ENCODE measurements at places on chromosomes 2 and 18.

DNA sequence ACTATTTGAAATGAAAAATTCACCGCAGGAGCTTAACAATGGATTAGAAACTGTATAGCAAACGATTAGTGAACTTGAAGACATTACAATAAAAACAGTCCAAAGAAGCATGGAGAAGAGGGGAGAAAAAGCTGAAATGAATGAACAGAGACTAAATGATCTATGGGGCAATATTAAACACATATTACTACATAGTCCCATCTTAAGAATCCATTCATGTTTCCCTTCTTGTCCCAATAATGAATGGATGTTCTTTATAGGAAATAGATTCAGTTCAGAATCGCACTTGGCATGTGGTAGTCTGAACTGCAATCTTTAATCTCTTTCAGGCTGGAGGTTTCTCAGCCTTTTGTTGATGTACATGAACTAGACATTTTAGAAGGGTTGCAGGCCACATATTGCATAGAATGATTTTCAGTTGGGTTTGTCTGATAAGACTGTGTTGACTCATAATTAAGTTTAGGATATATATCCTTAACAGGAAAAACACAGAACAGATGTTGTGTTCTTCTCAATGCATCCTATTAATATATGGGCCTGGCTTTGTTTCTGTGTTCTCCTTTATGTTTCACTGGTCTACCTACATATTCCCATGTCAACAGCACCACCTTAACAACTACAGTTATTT is 27.9 kb downstream of the CCDC88A start:
- DNase-seq: no peak

DNA sequence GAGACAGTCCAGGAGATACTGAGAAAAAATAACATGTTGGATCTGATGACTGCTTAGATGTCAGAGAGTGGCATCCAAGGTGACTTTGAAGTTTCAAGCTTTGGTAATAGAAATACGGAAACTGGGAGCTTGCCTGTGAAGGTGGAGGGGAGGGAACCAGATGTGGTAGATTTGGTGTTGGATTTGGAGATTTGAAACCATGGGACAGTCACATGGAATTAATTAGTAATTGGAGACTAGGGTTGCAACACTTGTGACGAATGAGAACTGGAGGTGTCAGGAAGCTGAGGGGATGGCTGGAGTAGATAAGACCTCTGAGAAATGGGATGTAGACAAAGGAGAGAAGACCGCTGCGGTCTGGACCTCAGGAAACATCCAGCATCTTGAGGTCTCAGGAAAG is 46.7 kb downstream of the RPL37A start:
- no peak for DNase-seq

DNA sequence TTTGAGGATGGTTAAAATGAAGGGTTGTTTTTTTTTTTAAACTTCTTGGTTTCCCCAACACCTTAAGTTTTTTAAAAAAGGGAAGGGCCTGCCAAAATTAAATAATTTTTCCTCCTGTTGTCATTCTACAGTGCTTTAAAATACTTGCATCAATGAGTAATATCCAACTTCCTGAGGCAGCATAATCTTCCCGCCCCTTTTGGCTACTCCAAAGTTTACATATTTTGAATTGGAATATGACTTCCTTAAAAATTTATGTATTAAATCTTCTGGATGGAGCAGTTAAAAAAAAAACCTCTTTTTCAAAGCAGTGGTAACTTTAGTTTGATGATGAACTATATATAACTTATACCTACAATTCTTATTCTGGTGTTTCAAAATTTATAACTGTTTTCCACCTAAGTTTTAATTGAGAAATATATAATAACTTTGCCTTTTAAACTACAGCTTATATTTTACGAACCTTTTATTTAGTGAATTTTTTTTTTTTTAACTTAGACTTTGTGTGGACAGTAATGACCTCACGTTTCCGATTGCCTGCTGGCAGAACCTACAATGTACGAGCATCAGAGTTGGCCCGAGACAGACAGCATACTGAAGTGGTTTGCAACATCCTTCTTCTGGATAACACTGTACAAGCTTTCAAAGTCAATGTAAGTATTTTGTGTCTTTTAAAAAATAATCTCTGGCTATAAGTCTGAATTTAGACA is 49.8 kb downstream of the PTPN4 start:
- DNase-seq: no peak

- DNase-seq: no peak
Observed at GRCh38 chr2:128166746-128167353, 75.8 kb downstream of the UGGT1 start.

- DNase-seq: no peak
Observed at GRCh38 chr2:181846399-181847197, 44.9 kb upstream of the ITPRID2 start.

GRCh38 chr2:64601785-64602391 is 51.8 kb downstream of the SERTAD2 start:
- no peak for DNase-seq

DNA sequence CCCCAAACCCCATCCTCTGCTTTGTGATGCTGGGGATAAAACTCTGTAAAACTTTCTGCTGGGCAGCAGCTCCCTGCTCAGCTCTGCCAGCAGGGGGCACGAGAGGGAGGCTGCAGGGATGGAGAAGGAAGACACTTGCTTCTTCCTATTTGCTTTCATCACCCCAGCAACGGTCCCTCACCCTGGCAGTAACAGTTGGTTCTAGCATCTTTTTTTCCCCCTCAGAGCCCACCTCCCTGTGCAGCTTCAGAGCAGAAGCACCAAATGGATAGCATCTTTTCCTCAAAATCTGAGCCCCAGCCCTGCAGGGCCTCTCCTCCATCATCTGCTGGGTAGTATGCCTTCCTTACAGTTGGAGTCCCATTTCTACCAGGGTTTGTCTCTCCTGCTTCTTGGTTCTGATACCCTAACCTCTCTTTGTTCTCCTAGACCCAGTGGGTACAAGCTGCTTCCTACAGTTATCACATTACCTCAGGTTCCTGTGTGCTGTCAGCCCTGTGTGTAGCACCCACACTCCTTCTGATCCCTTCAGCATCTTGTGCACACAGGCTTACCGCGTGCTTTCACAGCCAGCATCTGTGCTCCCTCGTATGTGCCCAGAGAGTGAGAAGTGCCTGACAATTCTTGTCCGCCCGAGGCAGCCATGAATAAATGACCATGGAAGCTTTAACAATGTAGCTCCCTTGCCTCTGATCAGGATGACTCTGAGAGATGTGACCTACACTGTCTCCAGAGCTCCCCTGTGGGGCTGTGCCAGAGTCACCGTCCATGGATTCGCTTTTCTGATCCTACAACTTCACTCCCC is 14.5 kb downstream of the CKAP2L start:
- peak; percentile 85 for DNase-seq

- DNase-seq: no peak
Observed at GRCh38 chr2:3294069-3294468, 83.5 kb downstream of the EIPR1 start.

GRCh38 chr2:3770724-3771415 is 67.5 kb downstream of the DCDC2C start:
- no peak for DNase-seq

DNA sequence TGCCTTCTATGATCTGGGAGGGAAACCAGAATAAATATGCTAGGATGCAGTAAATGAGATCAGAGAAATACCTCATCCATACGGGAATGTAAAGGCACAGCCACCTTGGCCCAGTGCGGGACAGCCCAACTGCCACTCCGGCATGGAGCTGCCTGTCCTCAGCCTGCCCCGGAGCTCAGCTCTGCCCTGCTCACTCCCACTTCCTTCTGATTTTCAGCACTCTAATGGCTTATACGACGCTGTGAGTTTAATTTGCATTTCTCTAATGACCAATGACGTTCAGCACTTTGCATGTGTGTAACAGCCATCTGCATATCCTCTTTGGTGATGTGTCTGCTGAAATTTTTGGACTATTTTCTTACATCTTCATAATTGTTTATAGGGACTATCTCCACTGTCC is 172.5 kb upstream of the RAB6C start:
- no peak for DNase-seq

GRCh38 chr2:20456636-20457426 is 10.0 kb downstream of the RHOB start:
- DNase-seq: no peak

GRCh38 chr2:164429354-164429753 is 191.9 kb downstream of the GRB14 start:
- DNase-seq: no peak

- peak; percentile 52 for DNase-seq
Observed at GRCh38 chr18:26190506-26190905, 35.7 kb upstream of the TAF4B start.

GRCh38 chr2:166148500-166149400 is 20.9 kb upstream of the SCN1A start:
- DNase-seq: no peak

DNA sequence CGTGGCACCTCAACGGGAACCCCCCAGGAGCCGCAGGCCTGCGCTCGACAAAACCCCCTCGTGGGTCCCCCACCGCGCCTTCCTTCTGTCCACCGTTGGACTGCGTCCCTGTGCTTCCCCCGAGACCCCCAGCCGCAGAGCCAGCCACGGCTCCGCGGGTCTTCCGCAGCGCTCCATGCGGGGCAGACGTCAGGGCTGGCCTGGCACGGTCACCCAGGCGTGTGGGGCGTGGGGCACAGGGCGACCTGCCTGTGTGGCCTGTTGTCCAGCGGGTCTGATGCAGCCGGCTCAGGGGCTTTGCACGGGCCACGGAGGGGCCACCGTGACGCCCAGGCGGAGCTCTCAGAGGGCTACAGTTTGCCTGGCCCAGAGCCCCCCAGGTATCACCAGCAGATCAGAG is 11.0 kb downstream of the NFATC1 start:
- no peak for DNase-seq

GRCh38 chr2:13504808-13505207 is 788.1 kb downstream of the TRIB2 start:
- DNase-seq: no peak

DNA sequence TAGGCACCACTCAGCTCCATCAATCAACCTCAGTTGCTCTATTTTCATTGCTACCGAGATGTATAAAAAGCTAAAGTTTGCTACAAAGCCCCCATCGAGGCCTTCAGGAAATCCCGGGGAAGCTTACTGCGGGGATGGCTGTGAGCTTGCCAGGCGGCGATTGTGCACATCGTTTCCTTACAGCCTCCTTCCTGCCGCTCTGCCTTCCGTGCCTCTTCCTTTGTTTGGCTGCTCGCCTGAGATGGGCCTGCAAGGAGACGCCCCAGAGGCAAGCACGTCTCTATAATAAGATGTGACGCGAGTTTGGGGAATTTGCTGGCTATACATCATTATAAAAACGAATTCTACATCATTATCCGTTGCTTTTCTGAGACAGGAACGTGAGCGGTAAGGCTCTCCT is 41.6 kb downstream of the DHRS9 start:
- DNase-seq: no peak

GRCh38 chr2:175579646-175580045 is 398.1 kb upstream of the ATP5MC3 start:
- no peak for DNase-seq

- no peak for DNase-seq
Observed at GRCh38 chr2:208467564-208467963, 61.0 kb downstream of the PTH2R start.

DNA sequence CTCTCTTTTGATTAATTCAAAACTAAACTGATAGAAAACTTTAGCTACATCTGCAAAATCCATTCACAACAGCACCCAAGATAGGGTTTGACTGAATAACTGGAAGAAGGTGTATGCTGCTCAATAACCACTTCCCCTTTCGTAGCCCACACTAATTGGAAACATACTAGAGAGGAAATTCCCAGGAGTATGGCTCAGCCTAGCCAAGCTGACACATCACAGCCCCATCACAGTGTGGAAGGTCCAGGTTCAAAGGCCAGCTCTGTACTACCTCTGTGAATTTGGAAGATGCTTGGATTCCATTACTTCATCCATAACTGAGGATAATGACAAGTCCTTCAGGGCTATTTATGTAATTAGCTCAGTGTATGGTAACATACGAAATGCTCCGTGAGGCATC is 185.4 kb downstream of the FBXO15 start:
- no peak for DNase-seq

DNA sequence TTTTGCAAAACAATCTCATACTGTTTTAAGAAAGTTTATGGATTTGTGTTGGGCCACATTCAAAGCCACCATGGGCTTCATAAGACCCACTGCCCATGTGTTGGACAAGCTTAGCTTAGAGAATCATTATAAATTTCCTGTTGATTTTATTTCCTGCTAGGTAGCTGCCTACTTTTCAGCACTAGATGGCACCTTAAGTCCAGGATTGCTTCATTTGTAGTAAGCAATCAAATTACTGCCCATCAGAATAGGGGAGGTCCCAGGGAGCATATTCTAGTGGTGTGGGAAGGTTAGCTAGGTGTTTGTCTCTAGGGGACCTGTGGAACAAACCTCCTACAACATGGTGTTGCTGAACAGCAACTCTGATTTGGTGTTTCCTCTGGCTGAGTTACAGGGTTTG is 11.0 kb upstream of the DCDC2C start:
- no peak for DNase-seq
